ENCODE measurements at places on chromosomes 1 and 21.
A peak's percentile ranks its signal among the peaks of the same experiment; 100 is the strongest.

DNA sequence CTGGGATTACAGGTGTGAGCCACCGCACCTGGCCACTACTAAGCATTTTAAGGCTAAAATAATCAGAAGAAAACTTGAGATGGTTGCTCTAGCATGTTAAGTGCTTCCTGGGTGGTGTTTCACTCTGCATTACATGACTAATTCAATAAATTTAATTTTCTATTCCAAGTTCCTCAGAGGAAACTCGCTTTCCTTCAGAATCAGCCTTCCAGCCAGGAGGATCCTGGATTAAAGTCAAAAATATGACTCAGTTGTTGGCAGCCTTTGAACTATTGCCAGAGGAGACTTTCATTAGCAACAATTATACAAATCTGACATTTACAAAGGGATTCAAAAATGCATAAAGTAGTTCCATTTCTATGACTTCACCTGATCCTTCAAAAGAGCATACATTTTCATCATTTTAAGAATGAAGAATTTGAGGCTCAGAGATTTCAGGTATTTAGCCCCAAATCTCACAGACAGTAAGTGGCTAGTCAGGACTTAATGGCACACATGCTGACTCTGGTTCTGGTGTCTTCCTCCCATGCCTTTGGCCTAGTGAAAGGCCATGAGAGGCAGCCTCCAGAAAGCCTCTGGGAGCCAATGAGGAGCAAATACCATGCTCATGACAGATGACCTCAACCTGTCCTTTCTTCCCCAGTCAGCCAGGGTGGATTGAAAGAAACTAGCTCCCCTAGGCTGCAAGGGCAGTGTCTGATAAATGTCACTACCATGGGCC lies 115.7 kb downstream of the MAP3K21 start:
- DNase-seq, result peak; percentile 92

DNA sequence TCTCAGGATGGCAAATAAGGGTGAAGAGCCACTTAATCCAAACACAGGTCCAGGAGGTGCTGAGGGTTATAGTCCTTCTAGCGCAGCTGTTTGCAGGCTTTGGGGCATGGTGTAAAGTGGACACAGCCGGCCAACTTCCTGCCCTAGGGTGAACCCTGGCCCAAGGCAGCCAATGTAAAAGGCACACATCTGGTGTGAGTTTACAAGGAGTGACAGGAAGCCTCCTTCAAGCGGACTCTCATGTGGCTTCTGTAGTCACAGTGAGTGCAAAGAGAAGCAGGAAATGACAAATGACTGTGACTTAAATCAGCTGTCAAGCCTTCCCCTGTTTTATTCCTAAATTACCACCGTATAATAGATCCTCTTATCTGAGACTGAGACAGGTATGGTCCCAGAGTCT lies 213.0 kb downstream of the CRB1 start:
- no peak for DNase-seq

DNA sequence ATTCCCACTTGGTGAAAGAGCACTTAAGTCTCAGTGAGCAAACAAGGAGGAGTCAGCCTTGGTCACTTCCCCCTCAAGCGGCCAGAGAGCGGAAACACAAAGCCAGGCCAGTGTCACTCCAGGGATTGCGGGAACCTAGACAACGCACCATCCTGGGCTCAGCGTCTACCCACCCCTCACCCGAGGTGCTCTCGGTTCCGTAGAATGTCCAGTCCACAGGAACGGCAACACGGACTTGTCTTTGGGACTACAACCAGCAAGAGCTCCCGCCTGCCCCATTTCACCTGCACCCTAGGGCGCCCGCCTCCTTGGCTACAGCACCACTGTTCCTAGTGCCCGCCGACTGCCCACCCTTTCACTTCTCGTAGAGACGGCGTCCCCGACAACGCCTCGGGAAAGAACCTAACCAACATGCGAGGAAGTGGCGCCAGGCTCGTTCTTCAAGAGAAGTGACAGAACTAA lies 509 bp downstream of the GDAP2 start:
- peak; percentile 65 for DNase-seq

- DNase-seq, result no peak
These were observed 4.8 kb upstream of the IRF6 start for GRCh38 chr1:209810783-209811182.

GRCh38 chr1:203187689-203188264 lies 1.3 kb upstream of the CHI3L1 start:
- DNase-seq, result no peak

GRCh38 chr1:211326528-211327345 lies at the start of gene TRAF5:
TRAF5 (plus strand) TSS chr1:211326833; CDS start chr1:211353240, 26,407 bp downstream.
- peak; percentile 58 for DNase-seq

DNA sequence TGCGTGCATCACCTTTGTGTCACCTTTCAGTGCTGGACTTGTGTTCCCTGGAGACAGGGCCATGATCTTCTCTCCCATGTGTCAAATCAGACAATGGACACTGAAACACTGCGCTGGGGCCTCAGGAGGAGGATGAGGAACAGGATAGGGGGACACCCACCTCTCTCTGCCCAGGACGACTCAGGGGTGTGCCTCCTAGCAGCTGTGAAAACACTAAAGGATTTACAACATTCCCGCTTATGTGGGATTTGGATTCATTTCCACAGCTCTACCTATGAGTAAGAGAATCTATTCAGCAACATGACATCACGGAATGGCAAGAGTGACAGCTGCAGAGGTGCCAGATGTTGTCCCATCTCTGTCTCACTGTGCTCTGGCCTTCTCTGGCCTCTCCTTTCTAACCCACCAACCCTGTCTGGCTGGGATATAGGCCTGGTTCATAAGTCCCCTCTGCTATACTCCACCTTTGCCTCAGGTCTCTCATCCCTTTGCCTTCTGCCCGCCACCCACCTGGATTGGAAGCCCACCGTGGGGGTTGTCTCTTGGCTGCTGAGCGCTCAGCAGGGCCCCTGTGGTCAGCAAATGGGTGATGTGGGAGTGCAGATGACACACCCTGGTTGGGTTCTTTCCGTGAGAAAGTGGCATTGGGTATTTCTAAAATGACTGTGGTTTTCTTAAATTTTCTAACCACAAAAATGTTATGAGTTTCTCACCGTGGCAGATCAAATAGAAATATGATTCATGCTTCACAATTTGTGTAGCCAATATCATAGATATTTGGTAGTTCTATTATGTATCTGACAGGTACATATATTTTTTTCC lies 47.1 kb upstream of the TLR5 start:
- DNase-seq, result peak; percentile 92

Data from MCF 10A (cell line).